IMR-90 (cell line): ENCODE measurements at places on chromosomes 3 and 15.

GRCh38 chr3:100006570-100007271 is 107.6 kb downstream of the FILIP1L start:
- peak; percentile 60 for DNase-seq

- no peak for DNase-seq
These were observed 290.5 kb downstream of the SHOX2 start for GRCh38 chr3:157815739-157816138.

GRCh38 chr3:35862057-35862456 is 222.7 kb downstream of the ARPP21 start:
- DNase-seq, result no peak

DNA sequence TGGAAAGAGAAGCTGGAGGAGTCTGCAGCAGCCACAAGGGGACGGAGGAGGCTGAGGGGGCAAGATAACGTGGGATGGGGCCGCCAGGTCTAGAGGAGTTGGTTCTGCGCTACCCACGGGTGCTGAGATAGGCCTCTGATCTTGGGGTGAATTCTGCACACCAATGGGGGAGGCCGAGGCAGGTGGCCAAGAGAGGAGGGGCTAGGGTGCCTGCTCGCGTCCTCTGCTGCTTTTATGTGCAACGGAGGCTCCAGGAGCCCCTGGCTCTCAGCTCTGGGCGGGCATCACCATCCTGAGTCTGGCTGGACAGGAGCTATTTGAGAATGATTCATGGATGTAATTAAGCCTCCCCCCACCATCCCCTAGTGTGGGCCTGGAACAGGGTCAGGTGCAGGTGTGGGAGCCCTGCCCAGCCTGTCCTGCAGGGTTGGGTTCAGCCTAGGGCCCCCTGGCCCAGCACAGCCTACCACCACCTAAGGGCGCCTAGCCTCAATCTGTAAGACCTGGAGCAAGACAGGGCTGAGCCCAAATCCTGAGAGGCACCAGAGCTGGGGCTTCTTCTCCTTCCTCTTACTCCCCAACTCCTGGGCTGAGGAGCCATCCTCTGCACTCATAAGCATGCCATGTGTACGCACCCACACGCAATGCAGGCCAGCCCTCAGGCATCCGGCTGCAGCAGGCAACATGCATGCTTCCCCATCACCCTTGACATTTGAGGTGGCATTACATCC is 32.3 kb upstream of the SEMA3F start:
- DNase-seq, result no peak

DNA sequence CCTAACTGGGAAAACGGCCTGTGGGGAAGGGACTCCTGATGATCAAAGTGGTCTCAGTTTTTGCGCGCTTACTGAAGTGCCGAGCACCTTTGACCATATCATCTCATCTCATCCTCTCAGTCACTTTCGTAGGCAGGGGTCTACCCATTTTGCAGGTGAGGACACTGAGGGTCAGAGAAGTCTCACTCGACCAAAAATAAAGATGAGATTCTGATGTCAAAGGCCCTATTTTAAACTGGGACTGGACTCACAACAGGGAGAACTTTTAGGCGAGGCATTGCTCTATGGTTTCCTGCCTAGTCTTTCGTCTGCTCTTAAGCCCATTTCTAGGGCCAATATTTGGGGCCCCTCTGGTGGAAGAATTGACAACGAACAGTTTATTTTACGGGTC is 830 bp downstream of the SLC6A11 start:
- no peak for DNase-seq

- no peak for DNase-seq
These were observed 13.8 kb downstream of the GRAMD2A start for GRCh38 chr15:72183781-72184164.

DNA sequence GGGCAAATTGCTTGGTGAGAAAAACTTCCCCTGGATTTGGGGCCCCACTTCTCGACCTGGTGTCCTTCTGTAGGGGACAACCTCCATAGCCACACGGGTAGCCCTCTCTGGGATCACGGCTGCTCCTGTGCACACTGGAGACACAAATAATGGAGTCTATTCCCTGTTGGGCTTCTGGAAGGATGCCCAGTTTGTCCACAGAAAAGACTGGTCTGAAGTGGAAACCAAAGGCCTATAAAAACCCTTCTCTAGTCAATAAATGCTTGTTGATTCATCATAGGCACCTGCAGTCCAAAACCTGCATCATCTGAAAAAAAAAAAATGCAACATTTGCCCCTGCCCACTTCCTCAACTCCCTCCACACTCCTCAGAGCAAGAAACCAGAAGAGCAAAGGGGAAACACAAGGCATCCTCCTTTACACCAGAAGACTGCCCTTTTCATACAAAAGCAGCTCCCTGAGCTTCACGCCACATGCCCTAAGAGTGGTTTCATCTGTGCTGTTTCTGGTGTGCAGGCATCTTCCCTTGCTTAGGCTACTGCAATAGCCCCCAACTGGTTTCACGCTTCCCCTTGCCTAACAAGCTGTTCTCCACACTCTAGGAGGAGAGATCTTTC is 36.3 kb downstream of the SRGAP3 start:
- DNase-seq, result no peak

DNA sequence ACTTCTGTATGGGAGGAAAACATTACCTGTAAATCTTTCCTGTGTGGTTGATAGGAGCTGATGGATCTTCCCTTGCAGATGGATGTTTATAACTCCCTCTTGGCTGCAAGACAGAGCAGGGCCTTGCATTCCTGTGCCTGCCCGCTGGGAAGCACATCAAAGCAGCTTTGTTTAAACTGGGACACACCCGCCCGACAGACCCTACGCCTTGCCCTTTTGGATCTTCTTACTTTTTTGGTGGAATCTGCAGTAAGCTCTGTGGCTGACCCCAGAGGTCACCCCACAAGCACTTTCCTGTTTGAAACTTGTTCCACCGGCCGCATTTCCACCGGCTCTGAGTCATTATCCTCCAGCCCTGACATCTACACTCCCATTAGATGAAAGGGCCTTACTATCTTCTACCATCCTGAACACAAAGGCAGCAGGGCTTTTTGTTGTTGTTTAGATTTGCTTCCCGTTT is 244.1 kb upstream of the STT3B start:
- DNase-seq, result peak; percentile 60

GRCh38 chr15:59303633-59304032 is 69.0 kb downstream of the MYO1E start:
- no peak for DNase-seq

GRCh38 chr3:36918050-36918449 is 26.8 kb downstream of the TRANK1 start:
- DNase-seq, result no peak

GRCh38 chr15:89533861-89534544 is 37.6 kb upstream of the RHCG start:
- DNase-seq, result no peak

GRCh38 chr3:141729240-141729639 is 8.9 kb upstream of the RNF7 start:
- no peak for DNase-seq

DNA sequence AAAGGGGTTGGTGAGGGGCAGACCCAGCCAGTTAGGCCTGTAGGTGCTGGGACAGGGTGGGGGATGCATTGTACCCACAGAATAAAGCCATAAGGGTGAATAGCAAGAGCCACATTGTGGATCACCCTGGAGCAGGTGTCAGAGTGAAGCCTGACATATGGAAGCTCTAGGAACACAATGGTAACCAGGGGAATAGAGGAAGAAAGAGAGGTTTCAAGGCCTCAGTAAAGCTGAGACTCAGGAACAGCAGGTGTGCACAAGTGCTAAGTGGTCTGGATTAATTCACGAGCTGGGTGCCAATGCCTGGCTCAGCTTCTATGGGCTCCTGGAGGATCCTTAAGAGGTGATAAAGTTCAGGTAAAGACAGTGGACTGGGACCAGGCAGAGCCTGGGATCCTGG is 323.7 kb upstream of the CTNNB1 start:
- DNase-seq, result no peak

DNA sequence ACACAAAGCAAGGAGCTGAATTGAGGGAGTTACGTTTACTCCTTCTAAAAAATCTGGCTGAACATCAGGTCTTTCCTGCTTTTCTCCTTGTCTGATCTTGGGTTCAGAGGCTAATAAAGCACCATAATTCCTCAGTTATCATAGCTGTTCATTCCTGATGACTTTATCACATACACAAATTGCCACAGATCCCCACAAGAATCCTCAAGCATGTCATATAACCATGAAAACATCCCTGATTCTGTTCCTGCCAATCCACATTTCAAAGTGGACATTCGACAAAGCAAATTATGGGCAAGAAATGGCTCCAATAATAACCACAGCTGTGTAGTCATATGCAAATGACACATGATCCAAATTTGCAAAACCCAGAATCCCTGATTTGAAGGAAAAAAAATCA is 321.3 kb downstream of the MEX3B start:
- DNase-seq, result no peak

DNA sequence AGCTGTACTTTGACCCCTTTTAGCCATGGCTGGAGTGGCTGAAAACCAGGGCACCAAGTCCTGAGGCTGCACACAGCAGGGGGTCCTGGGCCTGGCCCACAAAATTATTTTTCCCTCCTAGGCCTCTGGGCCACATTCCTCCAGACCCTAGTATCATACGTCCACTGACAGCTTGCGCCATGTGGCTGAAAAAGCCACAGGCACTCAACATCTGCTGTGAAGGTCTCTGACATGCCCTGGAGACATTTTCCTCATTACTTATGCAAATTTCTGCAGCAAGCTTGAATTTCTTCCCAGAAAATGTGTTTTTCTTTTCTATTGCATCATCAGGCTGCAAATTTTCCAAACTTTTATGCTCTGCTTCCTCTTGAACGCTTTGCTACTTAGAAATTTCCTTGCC is 239.0 kb downstream of the SQOR start:
- no peak for DNase-seq

DNA sequence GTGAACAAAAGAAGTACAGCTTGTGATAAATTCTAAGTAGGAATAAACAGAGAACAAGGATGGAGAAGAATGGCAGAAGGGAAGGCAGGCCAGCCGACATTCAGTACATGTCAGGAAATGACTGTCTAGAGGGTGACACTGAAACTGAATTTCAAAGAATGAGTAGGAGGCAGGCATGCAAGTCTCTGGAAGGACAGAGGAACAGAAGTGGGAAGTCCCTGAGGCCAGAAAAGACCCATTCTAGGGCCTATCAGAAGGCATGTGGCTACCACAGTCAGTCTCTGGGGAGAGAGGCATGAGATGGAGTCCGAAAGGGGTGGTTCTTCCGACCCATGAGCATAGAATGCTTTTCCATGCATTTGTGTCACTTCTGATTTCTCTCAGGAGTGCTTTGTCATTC is 243.5 kb upstream of the UBE2E2 start:
- no peak for DNase-seq

DNA sequence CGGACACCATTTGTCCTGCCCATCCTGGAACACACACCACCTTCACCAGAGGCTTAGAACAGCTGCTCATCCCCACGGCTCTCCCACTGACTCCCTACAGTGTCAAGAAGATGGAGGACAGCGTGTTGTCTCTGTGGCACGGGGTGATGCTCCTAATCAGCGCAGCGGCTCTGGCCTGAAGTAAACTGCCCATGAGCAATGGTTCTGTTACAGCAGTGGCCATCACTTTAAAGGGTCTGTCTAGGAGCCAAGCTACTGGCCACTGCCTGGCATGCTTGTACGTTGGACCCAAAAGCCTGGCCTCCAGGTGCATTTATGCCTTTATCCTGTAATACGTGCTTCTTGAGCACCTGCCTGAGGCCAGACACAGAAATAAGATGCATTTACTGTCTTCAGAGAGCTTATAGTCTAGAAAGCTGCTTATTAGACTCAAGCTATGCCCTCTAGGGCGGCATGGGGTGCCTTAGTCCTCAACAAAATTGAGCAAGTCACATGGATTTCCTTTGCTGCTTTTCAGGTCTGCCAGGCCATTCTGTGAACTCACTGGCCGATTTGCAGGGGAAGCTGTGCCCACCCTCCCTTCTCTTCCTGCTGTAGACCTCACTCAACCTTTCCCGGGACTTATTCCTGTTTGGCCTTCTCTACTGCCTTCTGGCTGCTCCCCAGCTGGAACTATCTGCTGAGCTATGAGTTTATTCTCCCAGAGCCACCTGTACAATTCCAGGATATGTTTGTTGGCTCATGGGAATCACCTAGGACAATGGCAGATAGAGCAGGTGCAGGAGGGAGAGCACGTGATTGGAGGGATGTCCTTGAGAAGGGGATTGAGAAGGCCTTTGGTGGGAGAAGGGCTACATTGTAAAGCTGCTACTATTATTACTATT is 51.9 kb downstream of the STARD5 start:
- DNase-seq, result no peak

- DNase-seq, result no peak
These were observed 138.4 kb upstream of the LRRC3B start for GRCh38 chr3:26484140-26484539.

DNA sequence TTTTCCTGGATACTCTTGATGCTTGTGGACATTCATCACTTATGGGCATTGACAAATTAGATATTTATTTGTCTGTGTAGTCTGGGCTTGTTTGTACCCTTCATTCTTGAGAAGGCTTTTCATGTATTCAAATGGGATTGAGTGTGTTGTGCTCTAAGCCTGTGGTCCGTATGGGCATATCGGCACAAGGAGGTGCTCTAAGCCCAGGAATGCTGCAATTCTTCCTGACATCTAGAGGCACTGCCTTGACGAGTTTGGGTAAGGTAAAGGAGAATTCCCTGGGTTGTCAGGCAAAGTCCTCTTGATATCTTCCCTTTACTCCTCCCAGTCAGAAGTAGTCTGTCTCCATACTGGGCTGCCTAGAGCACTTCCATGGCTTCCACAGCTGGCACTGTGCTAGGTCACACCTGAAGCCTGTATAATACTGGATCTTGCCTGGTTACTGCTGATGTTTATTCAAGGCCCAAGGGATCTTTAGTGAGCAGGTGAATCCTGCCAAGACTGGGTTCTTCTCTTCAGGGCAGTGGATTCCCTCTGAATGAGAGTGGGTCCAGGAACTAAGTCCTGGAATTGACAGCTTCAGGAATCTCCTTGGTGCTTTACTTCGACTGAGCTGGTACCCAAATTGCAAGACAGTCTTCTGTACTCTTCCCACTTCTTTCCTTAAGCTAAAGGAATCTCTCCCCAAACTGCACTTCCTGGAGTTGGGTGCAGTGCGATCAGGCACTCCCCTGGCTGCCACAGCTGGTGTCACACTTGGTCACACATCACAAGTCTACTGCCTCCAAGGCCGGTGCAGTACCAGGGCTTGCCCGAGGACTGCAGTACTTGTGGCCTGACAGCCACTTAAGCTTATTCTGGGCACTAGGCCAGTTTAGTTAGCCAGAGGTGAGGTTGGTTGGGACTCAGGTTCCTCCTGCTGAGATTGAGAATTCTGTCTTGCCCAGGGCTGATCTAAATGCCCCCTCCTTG is 46.0 kb downstream of the GALK2 start:
- DNase-seq, result no peak

- no peak for DNase-seq
These were observed 120.7 kb upstream of the DAZL start for GRCh38 chr3:16725972-16726371.

- no peak for DNase-seq
These were observed 6.5 kb downstream of the POPDC2 start for GRCh38 chr3:119653876-119654275.
